ENCODE measurements at places on chromosomes 4 and X. TPM values are rescaled to one million over a fixed set of nuclear protein-coding genes. Genes with fewer than 3 reads are reported as not detected.

ZCCHC4 gene
- 14.5 TPM for polyA plus RNA-seq

SLC4A4 gene
- polyA plus RNA-seq = 64.4 TPM

TRIM60 gene
- polyA plus RNA-seq = 0.06 TPM

MAPK10 gene
- 61.4 TPM for polyA plus RNA-seq

GAGE12F gene
- polyA plus RNA-seq = not detected

UGT2A1 gene
- 0.23 TPM for polyA plus RNA-seq

BCLAF3 gene
- 16.0 TPM for polyA plus RNA-seq

ZBED1 gene
- 43.9 TPM for polyA plus RNA-seq

GAK gene
- polyA plus RNA-seq = 62.8 TPM

SLC38A5 gene
- 4.6 TPM for polyA plus RNA-seq

RBMX gene
- polyA plus RNA-seq = 412 TPM

PNMA5 gene
- 0.41 TPM for polyA plus RNA-seq

SATL1 gene
- polyA plus RNA-seq = 0.51 TPM

UGT2B28 gene
- 0.66 TPM for polyA plus RNA-seq

SMIM20 gene
- 53.4 TPM for polyA plus RNA-seq

Data from right renal pelvis (tissue), 4 donors.